ENCODE measurements at places on chromosomes 7 and 10.

DNA sequence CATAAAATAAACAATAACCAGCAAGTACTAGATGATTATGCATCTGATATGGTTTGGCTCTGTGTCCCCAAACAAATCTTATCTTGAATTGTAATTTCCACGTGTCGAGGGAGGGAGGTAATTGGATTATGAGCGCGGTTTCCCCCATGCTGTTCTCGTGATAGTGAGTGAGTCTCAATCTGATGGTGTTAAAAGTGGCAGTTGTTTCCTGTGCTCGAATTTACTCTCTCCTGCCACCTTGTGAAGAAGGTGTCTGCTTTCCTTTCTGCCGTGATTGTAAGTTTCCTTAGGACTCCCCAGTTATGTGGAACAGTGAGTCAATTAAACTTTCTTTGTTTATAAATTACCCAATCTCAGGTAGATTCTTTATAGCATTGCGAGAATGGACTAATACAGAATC, 15.1 kb downstream of the CNTNAP2 start:
- DNase-seq: no peak

DNA sequence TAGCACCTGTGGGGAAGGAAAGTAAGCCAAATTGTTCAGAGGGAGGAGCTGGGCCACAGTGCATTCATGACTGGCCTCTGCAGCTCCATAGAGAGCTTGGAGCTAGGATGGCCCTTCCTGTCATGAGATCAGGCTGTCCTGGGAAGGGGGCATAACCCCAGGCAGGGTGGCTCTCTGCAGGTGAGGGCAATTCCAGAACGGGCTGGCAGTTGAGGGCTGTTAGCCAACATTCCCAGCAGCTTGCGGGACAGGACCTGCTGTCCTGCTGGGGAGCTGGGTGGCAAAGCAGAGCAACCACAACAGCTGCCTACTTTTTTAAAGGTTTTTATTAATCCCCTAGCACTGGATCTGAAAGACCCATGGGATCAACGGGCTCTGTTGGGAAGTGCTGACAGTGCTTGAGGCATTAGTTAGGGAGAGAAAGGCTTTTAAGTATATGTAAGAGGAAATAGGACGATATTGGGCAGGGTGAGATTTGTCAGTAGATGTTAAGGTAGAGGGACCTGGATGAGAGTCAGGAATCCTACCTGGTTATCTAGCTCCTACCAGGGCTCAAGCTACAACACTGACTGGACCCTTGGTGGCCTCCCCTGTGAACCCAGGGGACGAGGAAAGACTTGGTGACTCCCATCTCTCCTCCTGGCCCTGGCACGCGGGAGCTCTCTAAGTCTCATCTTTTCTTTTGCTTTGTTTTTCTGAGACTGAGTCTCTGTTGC, 77.8 kb downstream of the NAMPT start:
- no peak for DNase-seq

DNA sequence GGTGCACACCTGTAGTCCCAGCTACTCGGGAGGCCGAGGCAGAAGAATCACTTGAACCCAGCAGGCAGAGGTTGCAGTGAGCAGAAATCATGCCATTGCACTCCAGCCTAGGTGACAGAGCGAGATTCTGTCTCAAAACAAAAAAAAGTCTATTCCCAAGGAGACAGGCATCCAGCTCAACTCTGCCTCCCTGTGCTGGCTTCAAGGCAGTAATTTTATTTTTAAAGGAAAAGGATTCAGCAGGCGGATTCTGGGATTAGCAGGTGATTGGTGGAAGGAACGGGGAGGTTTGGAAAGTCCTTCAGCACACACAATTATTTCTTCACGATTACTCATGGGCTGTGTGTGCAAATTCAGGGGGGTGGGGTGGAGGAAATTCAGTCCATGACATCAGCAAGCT, 242.9 kb downstream of the PAXIP1 start:
- DNase-seq: no peak

- no peak for DNase-seq
These were observed 23.2 kb downstream of the WIPI2 start for GRCh38 chr7:5213286-5213645.
